ENCODE measurements at places on chromosomes 16 and 17.
A peak's percentile ranks its signal among the peaks of the same experiment; 100 is the strongest.

- DNase-seq: no peak
Measured at GRCh38 chr16:11350921-11351335, 5.7 kb downstream of the RMI2 start.

- no peak for DNase-seq
Measured at GRCh38 chr16:87828907-87829621, 40.2 kb downstream of the SLC7A5 start.

DNA sequence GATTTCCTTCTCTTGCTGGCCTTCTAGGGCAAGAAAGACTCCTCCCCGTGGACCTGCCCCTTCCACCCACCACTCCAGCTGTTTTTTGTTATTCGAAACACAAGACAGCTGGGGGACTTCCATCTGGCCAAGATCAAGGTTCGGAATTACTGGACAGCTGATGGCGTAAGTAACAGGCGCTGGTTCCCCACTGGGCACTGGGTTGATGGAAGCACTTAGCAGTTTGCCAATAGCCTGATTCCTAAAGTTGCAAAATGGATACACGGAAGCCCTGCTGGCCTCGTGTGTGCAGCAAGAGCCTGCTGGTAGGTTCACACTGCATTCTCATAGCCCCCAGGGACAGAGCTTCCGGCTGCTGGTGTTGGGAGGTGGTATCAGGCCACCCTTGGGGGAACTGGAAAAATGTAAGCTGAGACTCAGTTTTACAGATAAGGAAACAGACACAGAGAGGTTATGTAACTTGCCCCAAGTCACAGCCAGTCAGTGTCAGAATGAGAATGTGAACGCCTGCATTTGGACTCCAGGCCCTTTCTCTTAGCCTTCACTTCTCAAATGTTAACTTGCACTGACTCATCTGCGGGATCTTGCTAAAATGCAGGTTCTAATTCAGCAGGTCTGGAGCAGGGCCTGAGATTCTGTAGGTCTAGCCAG is 171.7 kb downstream of the KATNIP start:
- DNase-seq: no peak

DNA sequence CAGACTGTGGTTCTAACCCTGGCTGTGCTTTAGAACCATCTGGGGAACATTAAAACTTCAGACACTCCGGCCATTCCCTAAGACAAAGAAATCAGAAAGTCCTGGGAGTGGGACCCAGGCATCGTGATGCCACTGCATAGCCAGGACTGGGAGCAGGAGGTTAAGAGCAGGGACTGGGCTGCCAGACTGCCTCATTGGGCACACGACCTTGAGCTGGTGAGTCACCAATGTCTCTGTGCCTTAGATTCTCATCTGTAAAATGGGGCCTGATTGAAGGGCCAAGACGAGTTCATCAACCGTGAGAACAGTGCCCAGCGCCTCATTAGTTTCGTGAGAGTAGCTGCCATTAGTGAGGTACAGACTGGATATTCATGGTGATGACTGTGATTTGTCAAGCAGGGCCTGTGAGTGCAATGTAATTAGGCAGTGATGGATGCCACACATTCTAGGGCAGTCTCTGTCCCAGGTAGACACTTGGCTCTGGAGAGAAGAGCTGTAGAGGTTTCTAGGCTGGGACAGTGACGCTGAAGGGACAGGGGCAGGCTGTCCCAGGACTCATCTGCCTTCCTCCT is 196.8 kb downstream of the NTN1 start:
- no peak for DNase-seq

GRCh38 chr16:64304951-64305350 is 816.9 kb downstream of the CDH11 start:
- DNase-seq: no peak

DNA sequence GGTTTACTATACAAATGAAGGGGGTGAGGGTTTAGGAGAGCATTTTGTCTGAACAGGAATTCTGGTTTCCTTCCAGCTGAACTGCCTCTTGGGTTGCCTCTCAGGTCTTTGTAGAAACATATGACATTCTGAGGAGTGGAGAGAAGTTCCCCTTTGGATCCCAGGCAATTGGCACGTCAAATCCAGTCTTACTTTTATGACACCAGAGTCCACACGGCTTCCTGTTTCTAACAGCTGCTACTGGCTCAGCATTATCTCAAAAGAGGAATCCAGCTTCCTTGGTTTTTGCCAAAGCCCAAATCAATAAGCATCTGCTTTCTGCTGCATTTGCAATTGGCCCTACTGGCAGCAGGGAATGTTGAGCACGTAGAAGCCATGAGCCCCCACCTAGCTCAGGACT is 97.6 kb upstream of the FAM20A start:
- no peak for DNase-seq

DNA sequence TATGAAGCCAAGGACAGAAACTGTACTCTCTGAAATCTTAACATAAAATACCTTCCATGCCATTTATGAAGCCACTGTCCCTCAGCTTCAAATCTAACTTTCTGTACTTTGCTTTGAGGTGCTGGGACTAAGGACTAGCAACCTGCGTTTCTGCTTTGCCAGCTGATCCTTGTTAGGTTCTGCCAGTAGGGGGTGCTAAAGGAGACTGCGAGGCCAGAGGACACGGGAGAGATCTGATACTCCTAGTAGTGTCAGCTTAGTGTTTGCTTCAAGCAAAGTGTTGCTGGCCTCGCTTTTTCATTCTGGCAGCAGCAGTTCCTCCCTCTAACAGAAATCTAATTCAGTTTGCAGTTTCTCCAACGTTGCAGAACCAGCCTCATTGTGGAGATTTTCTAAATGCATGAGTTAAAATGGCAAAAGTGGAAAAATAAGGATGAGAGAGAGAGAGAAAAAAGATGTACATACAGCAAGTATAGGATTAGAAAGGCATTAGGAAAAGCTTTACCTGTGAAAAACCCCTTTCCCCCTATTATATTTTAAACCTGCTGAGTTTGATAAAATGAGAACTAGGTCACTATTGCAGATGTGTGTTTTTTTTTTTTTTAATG is 297.5 kb downstream of the CA10 start:
- DNase-seq: peak; percentile 50

DNA sequence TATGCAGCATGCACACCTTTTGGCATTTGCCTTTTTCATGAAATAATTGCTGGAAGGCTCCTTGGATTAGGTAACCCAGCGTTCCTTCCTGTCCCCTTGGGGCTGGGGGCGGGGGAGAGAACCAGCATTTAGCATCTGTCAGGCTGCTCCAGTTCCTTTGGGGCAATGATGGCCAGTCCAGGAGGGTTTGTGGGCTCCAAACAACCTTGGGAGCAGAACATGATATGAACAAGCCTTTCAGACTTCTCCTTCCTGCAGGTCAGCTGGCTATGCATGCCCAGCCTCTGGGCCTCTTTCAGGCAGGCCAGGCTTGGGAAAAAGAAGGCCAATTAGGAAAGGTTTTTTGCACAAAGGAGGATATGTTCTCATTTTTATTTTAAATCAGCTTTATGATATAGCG is 1.1 kb upstream of the SMTNL2 start:
- no peak for DNase-seq

- no peak for DNase-seq
Measured at GRCh38 chr16:396199-396598, 800 bp upstream of the NME4 start.
